Cortex of kidney (tissue), 1 donor: ENCODE measurements at places on chromosomes 6 and 20.

DNA sequence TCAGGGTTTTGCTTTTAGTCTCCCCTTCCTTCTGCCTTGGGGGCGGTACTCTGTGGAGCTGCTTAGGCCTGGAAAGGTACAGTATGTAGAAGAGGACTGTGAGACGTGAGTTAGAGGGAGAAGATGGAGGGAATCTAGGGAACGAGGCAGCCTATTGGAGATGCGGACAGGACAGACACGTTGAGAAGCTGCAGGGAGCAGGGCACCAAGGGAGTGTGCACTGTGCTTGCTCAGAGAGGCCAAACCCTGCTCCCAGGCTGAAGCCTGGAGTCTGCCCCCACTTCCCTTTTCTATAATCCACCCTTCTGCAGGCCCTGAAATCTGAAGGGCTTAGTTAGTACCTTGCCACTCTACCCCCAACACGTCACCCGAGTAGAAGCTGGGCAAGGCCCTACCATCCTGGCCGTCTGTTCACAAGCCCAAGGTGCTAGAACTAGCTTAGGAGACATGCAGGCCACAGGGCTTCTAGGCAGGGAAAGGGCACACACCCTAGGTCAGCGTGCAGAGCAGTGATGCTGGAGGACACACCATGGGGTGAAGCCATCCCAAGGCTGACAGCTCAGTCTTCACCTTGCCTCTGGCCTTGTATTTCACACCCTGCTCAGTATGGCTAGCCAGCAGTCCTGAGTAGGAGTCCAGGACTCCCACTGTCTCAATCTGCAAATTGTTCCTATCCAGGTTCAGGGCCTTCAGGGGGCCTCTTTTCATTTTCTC lies 6.9 kb downstream of the TP53INP2 start:
- no peak for DNase-seq

DNA sequence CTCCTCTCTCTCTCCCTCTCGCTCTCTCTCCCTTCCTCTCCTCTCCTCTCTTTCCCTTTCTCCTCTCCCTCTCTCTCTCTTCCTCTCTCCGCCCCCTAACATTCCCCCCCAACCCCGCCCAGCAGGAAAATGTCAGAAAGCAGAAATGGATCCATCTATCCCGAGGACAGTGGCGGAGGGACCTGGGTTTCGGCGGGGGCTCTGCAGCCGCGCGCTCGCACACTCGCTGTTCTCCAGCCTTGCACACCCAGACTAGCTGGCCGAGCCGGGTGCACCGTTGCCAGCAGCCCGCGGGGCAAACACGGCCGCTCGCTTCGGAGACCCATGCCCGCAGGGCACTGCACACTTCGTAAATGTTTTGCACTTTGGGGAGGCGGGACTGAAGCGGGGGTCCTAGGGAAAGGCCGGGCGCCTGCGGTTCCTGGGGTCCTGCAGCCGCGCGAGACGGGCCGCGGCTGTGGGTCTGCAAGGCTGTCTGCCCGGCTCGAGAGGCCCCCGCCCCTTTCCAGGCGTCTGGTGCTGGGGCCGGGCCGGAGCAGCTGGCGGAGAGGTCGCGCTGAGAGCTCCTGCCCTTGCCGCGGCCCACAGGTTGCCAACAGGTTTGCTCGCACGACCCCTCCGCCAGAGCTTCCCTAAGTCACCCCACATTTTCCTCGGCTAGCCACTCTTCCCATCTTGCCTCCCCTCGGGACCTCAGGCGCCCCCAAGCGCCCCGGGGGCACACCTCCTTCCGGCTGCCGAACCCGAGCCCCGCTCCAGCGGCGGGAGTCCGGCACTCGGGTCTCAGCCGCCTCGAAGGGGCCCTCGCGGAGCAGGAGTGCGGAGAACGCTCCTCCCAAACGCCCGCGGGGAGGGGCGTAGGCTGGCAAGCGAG lies 818 bp upstream of the MDGA1 start:
- no peak for DNase-seq

GRCh38 chr6:96391776-96392360 lies 129.7 kb upstream of the UFL1 start:
- DNase-seq = no peak

GRCh38 chr6:63352069-63352543 lies 32.3 kb upstream of the LGSN start:
- no peak for DNase-seq

- no peak for DNase-seq
Observed at GRCh38 chr6:49782725-49783124, 4.4 kb downstream of the PGK2 start.

DNA sequence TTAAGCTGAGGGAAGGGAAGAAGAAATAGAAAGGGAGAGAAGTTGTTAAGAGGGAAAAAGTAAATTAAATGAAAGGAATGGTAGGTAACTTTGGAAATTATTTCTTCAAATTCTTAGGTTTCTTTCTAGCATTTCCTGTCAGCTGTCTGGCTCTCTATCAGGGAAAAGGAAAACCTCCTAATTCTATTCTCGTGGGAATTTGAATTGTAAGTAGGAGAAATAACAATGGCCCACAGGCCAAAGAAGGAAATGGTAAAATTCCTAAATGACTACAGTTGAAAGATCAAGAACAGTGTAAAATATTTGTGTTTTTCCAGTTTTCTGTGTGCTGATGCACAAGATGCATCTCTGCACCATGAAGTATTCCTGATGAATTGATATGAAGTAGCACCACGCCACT lies 173.0 kb downstream of the IBTK start:
- DNase-seq = no peak

- no peak for DNase-seq
Observed at GRCh38 chr20:49846206-49846807, 33.7 kb downstream of the SLC9A8 start.

GRCh38 chr20:62119115-62119514 lies 3.2 kb upstream of the LSM14B start:
- DNase-seq = no peak

DNA sequence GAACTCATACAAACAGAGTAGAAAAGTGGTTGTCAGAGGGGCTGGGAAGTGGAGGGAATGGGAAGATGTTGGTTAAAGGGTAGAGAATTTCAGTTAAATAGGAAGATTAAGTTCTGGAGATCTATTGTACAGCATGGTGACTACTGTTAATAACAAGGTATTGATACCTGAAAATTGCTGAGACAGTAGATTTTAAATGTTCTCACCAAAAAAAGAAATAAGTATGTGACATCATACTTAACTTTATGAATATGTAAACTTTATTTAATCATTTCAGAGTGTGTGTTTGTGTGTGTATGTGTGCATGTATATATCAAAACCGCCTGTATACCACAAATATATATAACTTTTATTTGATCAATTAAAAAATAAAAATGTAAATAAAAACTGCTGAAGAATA lies 896.4 kb downstream of the TFAP2A start:
- no peak for DNase-seq
